GM03348 (cell line): ENCODE measurements at places on chromosomes 12 and 14.

DNA sequence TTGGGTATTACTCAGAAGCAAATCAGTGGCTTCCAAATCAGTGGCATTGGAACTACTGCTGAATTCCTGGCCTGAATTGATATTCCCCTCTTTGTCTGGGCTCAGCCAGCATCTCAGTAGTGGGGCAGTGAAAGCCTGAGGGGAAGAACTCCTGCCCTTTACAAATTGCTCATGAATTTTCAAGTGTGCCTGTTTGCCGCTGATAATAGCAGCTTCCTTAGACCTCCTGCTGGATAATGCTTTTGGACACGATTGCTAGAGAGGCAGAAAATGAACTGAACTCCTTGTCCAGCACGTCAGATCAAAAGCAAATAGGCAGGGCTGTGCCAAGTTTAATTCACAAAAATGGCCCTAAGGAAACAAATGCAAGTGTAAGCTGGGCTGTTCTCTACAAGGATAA, 91.3 kb upstream of the GZMB start:
- no peak for DNase-seq

- DNase-seq, result no peak
These were observed 30.5 kb downstream of the USP44 start for GRCh38 chr12:95520816-95521215.

DNA sequence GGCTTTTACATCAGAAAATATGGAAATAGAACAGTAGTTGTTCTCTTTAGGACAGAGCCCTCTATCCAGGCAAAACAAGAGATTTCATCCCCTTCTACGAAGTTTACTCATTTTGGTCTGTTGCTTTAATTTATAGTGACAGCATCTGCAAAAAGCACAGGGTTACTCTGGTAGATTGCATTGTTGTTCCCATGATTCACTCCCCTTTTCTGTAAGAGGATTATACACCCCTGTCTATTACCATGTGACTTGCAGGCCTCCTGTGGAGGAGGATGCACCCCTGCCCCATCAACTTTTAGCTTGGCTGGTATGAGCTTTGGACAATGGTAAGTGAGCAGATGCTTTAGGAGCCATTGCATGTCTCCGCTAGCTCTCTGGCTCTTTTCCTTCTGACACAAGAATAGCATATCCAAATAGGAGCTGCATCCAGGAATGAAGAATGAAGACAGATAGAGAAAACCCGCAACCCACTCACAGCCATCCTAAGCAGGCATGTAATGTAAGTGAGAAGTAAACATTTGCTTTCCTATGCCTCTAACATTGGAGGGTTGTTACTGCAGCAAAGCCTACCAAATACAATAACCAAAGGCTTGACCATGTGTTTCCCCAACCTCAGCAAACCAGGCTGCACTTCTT, 304.2 kb downstream of the AKAP6 start:
- DNase-seq, result no peak

GRCh38 chr12:92185052-92185451, 39.4 kb upstream of the BTG1 start:
- no peak for DNase-seq

DNA sequence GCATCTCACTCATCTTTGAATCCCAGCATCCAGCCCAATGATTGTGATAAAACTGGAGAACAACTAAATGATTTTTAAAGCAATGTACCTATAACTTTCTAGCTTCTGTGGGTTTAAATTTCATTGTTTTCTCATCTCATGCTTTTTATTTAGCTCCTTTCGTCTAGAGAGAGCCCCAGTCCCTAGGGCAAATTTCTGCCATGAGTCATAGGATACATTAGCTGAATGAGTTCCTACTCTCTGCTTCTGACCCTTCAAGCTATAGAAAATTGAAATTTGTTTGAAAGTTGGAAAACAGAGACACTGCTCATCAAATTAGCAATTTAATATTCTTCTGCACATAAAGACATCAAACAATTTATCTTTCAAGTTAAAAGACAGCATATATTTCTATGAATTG, 113.9 kb downstream of the KIF21A start:
- DNase-seq, result no peak

- DNase-seq, result peak; percentile 1
These were observed 251.2 kb downstream of the ACSS3 start for GRCh38 chr12:81329085-81329484.

DNA sequence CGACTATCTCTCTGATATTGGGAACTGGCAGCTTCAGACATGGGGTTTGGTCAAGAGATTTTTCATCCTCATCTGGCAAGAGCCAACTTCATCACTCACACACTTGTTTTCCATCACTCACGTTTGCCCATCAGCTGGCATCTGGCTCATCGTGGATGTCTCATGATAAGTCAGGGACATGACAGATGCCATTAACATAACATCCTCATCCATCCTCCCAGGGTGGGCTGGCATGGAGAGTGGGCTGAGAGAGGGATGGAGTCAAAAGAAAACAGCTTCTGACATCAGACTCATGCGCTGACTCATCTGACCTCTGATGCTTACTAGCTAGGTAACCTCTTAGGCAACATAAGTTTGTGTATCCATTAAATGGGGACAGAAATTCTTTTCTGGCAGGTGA, 1.8 kb upstream of the VSX2 start:
- no peak for DNase-seq

DNA sequence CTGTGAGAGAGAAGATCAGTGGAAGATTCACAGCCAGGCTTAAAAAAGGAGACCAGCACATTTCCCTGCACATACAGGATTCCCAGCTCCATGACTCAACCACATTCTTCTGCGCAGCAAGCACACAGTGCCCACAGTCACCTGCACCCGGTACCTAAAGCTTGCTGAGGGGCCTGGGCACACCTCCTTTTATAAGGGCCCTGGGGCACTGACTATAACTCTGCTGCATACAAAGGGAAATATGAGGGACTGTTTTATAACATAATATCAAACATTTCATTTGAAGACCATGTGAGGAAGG, 322.9 kb downstream of the DAD1 start:
- DNase-seq, result no peak
